Ascending aorta (tissue), 2 donors: ENCODE measurements at places on chromosomes 2 and 18.

DNA sequence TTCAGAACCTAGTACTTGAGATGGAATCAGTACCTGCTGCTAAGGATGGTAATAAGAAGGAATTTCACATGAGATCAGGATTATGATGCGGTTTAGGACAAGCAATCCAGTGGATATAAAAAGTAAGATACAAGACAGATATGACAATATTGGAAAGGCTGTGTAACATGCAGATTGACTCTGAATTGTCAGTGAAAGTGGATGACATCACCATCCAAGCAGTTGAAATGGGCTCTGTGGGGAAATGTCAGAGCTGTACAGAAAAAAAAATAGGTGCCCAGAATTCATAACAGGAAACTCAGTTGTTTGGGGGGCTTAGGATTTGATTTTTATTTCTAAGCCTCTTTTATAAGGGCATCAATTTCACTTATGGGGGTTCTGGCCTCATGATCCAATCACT, 438.3 kb downstream of the SPAG16 start:
- DNase-seq, result no peak

DNA sequence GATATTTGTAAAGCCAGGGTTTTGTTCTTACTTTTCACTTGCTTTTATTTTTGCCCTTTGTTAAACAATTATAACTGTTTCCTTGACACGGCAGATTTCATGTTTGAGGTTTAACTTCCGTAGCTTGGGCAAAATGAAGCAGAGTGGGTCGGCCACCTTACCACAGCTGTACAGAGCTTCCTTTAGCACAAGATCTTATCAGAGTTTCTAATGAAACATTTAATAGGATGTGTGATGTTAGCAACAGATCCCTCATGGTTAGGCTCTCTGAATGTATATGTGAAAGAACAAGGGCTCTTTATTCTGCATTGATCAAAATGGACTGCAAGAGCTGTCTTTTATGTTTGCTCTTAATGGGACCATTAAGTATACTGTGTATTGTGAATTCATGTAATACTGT, 22.3 kb downstream of the RNF125 start:
- no peak for DNase-seq

- no peak for DNase-seq
These were observed 113.0 kb downstream of the CRIM1 start for GRCh38 chr2:36468463-36469105.

DNA sequence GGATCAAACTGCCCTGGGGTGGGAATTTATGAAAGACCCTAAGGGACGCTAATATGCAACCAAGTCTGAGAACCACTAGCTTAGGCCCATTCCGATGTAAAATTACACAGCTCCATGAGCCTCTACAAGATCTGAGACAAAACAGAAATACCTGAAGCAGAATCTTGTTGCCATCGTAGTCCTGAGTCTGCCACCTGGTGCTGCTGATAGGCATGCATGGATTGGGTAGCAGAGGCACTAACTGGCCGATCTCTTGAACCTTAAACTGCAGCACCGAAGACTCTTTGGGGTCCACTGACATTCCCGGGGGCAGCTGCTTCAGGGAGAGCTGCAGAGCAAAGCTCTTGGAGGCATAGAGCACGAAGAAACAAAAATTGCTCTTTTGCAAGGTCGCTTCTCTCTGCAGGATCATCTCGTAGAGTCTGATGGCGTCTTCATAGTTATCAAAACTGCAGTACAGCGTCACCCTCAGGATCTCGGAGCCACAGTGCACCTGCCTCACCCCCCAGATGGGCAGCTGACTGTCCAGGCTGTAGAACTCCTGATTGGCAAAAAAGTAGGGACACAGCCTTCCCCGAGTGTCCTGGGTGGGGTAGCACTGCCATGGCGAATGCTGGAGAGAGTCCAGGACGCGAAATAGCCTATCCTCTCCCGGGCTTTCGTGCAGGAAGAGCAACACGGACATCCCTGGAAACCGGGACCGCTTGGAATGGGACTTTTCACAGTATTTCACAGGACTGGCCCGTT, 848 bp downstream of the FAM124B start:
- DNase-seq, result no peak

DNA sequence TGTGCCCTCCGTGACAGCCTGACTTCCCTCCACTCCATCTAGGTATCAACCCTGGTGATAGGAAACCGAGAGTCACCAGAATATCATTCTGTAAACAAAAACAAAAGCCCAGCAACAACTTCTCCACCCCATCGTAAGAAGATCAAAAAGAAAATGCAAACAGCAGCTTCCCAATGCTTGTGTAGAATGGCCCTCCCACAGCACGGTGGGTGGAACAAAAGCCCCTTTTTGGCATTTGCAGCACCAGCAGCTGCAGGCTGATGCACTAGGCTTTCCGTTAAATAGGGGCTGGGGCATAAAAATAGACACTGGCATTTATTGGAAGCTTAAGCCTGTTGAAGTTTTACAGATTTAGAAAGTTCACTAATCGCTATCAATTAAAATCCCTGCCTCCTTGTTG, 513.0 kb downstream of the GALR1 start:
- no peak for DNase-seq

- no peak for DNase-seq
These were observed 107.6 kb downstream of the BIRC6 start for GRCh38 chr2:32464431-32464830.

DNA sequence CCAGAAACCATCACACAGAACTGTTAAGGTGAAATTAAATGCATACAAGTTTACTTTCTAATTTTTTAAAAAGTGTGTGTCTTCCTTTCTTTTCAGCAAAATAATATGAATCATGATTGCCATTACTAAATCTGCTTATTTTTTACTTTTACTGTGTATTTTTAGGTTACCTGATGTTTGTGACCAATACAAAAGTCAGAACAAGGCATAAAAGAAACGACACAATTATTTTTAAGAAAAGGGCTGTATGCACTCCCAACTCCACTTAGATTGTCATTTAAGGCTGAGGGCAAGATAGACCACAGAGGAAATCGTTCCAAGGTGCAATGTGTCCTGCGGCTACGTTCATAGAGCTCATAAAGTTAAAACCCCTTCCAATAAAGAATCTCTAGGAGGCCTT, 797.0 kb downstream of the TDRD15 start:
- no peak for DNase-seq

GRCh38 chr2:235050980-235051351, 99.1 kb downstream of the SH3BP4 start:
- DNase-seq, result peak; percentile 90

- no peak for DNase-seq
These were observed 172.3 kb upstream of the SLC35G4 start for GRCh38 chr18:11437046-11437445.

- no peak for DNase-seq
These were observed 58.9 kb downstream of the NDUFA10 start for GRCh38 chr2:239966029-239966852.

- DNase-seq, result no peak
These were observed 73.2 kb downstream of the MBP start for GRCh38 chr18:77059294-77059916.

DNA sequence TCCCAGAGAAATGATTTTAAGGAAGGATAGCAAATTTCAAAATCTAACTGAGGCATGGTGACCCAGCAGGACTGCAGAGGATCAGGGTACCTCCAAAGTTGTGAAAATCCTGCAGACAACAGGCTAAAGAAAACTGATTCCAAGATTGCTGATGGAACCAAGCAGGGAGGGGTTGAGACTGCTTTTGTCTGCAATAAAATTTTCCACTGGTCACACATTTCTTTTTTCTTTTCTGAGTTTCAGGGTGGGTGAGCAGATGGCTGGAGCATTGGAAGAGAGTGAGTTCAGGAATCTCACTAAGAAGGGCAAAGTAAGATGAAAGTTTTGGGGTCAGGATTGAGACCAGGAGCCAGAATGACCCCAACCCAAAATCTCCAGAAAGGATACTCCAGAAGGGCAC, 321.0 kb downstream of the TNS1 start:
- DNase-seq, result no peak

DNA sequence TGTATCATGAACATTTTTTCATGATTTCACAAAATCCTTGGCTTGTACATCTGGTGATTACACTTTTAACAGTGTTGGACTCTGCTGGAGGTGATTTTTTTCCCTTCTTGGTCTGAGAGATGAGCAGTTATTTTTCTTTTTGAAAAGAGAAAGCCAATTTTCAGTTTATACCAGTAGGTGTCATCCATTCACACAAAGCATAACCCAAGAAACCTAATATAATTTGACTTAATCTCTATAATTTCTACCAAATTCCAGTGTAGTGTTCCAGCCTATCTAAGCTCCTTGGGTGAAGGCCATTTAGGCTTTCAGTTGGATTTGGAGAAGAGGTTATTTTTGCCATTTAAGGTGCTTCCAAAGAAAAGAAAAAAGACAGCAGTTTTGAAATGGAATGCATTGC, 7.7 kb upstream of the ICOS start:
- no peak for DNase-seq
